ENCODE measurements at places on chromosomes 7 and 10.

DNA sequence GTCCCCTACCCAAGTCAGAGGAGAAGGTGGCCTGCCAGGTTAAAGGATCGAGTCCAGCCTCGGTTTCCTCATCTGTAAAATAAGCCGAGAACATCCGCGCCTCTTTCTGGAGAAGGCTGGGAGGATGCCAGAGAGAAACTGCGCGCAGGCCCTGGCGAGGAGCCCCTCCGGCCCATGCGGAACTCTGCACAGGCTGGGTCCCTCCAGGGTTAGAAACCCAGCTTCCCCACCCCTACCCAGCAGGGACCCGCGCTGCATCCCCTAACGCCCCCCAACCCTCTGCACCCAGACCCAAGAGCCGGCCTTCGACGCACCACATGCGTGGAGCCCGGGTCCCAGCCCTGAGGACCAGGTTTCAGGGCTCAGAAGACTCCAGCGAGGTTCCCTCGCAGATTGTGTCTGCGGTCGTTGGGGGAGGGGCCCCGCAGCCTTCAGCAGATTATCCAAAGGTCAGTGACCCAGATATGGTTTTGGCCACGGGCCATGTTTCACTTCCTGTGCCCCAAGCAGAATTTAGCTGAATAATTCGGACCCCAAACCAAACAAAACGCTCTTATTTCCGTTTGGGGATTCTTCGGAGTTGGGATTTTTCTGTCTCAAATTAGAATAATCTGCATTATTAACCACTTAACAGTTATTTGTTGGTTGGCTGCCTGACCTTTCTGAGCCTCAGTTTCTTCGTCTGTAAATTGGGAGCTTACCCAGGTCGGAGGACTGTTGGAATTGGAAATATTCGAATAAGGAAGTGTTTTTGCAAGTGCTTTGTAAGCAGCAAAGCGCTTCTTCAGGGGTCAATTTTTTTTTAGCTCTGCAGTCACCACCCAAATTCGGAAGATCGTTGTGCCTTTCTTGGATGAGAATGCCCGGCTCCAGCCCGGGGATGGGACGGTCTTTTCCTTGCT is 167.7 kb downstream of the UBE2H start:
- DNase-seq = no peak

- DNase-seq = no peak
These were observed 56.6 kb upstream of the PDE1C start for GRCh38 chr7:32126843-32127242.

GRCh38 chr10:124736491-124737136 is 7.6 kb downstream of the FAM53B start:
- DNase-seq = no peak

- no peak for DNase-seq
These were observed 55.7 kb downstream of the DDC start for GRCh38 chr7:50509459-50509858.

DNA sequence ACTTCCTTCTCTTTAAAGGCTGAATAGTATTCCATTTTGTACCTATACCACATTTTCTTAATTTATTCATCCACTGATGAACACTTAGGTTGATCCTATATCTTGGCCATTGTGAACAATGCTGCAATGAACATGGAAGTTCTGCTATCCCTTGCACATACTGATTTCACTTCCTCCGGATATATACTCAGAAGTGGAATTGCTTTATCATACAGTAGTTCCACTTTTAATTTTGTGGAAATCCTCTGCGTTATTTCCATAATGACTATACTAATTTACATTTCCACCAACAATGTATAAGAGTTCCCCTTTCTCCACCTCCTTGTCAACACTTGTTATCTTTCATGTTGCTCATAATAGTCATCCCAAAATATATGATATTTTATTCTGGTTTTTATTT is 312.6 kb downstream of the PLXDC2 start:
- DNase-seq = no peak

GRCh38 chr10:636769-637168 is 52.7 kb downstream of the DIP2C start:
- DNase-seq = no peak

- DNase-seq = no peak
These were observed 303.7 kb downstream of the CCDC3 start for GRCh38 chr10:12697764-12698163.

DNA sequence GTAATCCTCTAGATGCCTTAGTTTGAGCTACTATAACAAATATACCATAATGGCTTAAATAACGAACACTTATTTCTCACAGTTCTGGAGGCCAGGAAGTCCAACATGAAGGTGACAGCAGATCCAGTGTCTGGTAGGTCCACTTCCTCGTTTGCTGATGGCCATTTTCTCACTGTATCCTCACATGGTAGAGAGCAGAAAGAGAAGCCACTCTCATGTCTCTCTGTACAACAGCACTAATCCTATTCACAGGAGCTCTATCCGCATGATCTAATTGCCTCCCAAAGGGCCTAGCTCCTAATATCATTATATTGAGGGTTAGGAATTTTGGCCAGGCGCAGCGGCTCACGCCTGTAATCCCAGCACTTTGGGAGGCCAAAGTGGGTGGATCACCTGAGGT is 10.2 kb downstream of the HIBADH start:
- DNase-seq = no peak

DNA sequence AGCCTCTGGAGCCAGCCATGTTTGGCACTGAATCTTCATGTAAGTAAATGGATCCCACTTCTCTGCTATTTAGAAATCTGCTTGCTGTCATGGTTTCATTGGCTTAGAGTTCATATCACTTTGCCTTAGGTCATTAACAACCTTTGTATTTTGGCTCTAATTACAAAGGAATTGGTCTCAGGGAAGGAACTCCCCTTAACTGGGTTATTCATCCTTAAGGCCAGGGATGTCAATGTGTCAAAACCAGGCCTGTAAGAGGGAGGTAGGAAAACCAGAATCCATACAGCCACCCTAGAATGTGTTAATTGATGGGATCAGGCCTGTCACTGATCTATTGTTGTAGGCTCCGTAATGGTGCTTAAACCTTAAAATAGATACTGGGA is 67.3 kb downstream of the ST7 start:
- no peak for DNase-seq
